ENCODE measurements at places on chromosomes 7 and 10. TPM values are rescaled to one million over a fixed set of nuclear protein-coding genes. Genes with fewer than 3 reads are reported as not detected.

TPST1 gene
- total RNA-seq: 17.3 TPM

ACTL6B gene
- total RNA-seq: not detected

GRID2IP gene
- total RNA-seq: 0.39 TPM

LRRC4 gene
- total RNA-seq: 1.8 TPM

NRCAM gene
- 0.52 TPM for total RNA-seq

CC2D2B gene
- 0.68 TPM for total RNA-seq

HECW1 gene
- not detected for total RNA-seq

GIMAP6 gene
- 100 TPM for total RNA-seq

HOXA3 gene
- 0.78 TPM for total RNA-seq

MEOX2 gene
- total RNA-seq: not detected

GARIN1A gene
- 1.1 TPM for total RNA-seq

MCM10 gene
- total RNA-seq: 2.9 TPM

MKX gene
- total RNA-seq: not detected

SKIDA1 gene
- not detected for total RNA-seq

COL13A1 gene
- 10.3 TPM for total RNA-seq

MRM2 gene
- total RNA-seq: 12.0 TPM

MNX1 gene
- not detected for total RNA-seq

ACBD7 gene
- 0.48 TPM for total RNA-seq

CYP2C8 gene
- 0.45 TPM for total RNA-seq

ARHGAP22 gene
- 0.40 TPM for total RNA-seq

AGR2 gene
- total RNA-seq: not detected

ZNF679 gene
- total RNA-seq: not detected

HMX2 gene
- total RNA-seq: not detected

ZNF716 gene
- not detected for total RNA-seq

HECTD2 gene
- 1.1 TPM for total RNA-seq

SLC26A5 gene
- not detected for total RNA-seq

OPN1SW gene
- total RNA-seq: not detected

TMEM72 gene
- not detected for total RNA-seq

NKX2-3 gene
- not detected for total RNA-seq

WNT16 gene
- not detected for total RNA-seq

OPN4 gene
- not detected for total RNA-seq

LBX1 gene
- total RNA-seq: not detected

SNCG gene
- total RNA-seq: not detected

PON2 gene
- total RNA-seq: 35.6 TPM

ABCA13 gene
- total RNA-seq: 0.09 TPM

CALML3 gene
- not detected for total RNA-seq

ZNF853 gene
- total RNA-seq: 6.5 TPM

PRKRIP1 gene
- 44.2 TPM for total RNA-seq

TDRD1 gene
- 0.08 TPM for total RNA-seq

HEPACAM2 gene
- total RNA-seq: not detected

GNGT1 gene
- not detected for total RNA-seq

RBP4 gene
- not detected for total RNA-seq

TAS2R4 gene
- total RNA-seq: 0.83 TPM

PROSER2 gene
- total RNA-seq: 0.70 TPM

PALD1 gene
- total RNA-seq: 0.21 TPM

ATP6V0A4 gene
- total RNA-seq: not detected

GJD4 gene
- total RNA-seq: not detected

Data from natural killer cell (primary cell).